ENCODE measurements at places on chromosomes 1 and 21. TPM values are rescaled to one million over a fixed set of nuclear protein-coding genes. Genes with fewer than 3 reads are reported as not detected.

Gene SPTA1
- not detected for polyA plus RNA-seq

GRCh38 chr1:172549621-172550280 is 16.8 kb downstream of the SUCO start:
- DNase-seq: no peak

- DNase-seq: no peak
These were observed 737.6 kb downstream of the PLA2G4A start for GRCh38 chr1:187566354-187566753.

DNA sequence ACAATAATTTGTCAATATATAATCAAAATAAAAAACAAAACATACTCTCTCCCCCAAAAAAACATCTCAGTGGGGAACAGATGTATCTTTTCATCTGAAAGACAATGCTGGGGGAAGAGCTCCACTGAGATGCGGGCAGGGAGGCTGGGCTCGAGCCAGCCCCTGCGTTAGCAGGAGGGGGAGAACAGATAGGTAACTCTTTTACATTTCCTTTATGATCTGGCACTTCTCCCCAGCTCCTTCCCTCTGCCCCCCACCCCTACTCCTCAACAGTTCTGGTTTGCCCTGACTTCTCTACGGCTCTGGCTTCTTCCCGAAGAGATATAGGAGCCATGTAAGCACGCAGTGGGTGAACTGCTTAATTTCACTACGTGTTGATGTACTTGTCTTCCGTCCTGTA is 12.4 kb downstream of the LEPR start:
- DNase-seq: no peak

DNA sequence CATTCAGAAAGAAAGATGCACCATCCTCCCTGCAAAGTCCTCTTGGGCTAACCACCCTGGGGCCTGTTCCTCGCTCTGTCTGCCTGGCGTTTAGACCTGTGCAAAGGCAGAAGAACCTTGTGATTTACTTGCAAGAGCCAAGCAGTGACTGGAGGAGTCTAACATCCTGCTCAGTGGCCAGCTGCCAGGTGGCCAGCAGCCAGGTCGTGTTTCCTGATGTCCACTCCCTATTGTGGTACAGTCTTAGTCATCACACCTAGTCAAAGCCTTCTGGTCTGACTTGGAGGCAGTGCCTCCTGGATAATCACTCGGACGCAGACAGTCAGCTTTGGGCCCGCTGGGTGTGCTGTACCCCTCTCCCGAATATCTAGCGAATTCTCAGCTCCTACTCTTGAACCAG is 118.1 kb downstream of the PGBD5 start:
- DNase-seq: no peak

- DNase-seq: no peak
These were observed 101.0 kb downstream of the AJAP1 start for GRCh38 chr1:4755301-4755845.

DNA sequence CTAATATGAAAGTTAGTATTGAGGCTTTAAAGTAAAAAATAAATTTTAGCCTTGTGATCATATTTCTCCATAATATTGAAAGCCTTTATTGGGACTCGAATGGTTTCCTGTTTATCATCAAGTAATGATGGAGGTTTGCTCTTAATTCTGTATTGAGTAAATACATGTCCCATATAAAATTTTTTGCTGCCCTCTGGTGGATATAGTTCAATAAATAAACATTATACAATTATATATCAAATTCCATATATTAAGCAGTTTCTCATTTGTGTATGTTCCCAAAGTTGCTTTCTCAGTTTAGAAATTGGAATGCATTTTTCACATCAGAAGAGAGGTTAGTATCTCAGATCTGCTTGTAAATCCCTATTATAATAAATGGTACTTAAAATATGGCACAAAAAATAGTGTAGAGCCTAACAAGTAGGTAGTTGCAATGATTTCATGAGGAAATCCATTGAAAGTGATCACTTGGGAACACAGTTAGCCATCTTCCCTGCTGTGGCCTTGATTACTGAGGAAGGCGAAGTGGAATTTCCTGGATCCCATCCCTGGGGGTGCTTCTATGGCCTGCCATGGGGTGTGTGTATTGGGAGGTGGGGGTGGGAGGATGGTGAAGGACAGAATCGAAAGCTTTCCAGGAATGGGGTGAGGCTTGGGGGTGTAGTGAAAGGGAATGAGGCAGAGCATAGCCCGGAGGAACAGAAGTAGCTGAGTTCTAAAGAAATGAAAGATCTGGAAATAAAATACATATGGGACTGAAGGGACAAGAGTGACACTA is 84.1 kb upstream of the C21orf91 start:
- no peak for DNase-seq

Gene MAGI3
- polyA plus RNA-seq: 1.8 TPM

Gene DDR2
- polyA plus RNA-seq: 0.09 TPM

Gene SLC44A5
- polyA plus RNA-seq: 0.53 TPM

DNA sequence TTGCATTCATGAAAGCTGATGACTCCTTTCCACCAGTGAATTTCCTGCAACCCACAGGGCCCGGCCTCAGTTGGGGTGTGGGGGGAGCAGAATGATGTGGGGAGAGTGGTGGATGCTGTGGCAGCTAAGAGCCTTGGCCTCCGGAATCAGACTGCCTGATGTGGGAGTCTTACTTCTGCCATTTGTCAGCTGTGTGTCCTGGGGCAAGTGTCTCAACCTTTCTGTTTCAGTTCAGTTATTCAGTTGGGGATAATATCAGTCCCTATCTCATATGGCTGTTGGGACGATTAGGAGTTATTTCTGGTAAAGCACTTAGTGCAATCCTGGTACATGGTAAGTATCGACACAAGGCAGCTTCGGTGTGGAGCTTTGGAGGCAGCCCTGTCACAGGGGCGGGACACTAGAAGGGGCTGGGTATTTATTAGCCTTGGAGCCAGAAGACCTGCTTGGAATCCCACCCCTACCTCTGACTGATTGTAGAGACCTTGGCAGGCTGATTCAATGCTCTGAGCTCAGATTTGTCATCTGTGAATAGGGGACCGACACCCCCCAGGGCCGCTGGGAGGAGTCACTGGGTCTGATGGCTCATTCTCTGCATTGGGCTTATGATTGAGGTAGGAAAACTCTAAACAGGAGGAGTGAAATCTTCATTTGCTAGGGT is 19.6 kb downstream of the ARHGEF10L start:
- DNase-seq: no peak

GRCh38 chr1:121587777-121588176 is 403.0 kb downstream of the SRGAP2C start:
- no peak for DNase-seq

GRCh38 chr1:160086456-160086892 is 5.1 kb downstream of the KCNJ9 start:
- no peak for DNase-seq

Gene CRYAA
- not detected for polyA plus RNA-seq

DNA sequence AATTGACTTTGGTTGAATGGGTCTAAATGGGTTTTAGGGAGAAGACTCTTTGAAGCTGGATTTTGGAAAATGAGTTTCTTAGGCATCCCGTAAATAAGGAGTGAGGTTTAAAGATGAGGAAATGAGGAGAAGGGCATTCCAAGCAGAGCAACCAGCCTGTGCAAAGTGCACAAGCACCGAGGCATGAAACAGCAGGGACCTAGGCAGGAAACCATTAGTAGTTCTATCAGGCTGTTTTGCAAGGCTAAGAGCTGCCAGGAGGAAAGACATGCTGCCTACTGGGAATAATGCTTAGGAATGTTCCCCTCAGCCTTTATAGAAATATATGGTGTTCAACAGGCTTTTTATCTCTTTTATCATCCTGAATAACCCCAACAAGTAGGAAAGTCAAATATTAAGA is 153.1 kb upstream of the FGGY start:
- DNase-seq: no peak

- no peak for DNase-seq
These were observed 79.5 kb downstream of the TIAM1 start for GRCh38 chr21:31264574-31264973.

Gene SFN
- polyA plus RNA-seq: not detected

Gene WNT9A
- polyA plus RNA-seq: not detected

Gene TFF2
- polyA plus RNA-seq: not detected

GRCh38 chr1:101112051-101112780 is 86.6 kb upstream of the DPH5 start:
- DNase-seq: peak; percentile 91

DNA sequence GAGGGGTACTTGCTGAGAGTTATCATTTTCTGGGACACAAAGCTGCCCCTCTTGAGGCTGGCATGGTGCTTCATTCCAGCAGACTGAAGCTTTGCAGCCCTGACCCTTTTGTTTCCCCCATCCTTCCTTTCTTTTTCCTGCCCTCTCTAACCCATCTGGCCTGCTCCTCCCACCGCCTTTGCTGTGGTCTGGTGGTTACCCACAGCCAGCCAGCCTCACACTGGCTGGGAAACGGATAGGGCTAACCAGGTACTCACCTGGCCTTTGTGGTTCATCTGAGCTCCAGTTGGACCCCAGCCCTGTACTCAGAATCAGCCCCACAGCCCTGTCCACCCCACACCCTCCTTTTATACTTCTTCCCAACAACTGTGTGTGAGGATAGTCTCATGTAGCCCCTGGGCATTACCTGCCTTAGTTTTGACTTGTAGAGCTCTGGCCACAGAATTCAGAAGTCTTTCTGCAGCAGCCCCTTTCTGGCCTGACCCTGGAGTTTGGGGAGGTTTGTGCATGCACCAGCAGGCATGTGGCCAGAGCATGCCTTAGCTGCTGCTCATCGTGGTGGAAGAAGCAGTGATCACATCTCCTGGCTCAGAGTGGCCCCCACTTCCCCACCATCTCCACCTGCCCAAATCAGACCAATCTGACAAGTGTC is 138.0 kb downstream of the TRABD2B start:
- DNase-seq: no peak

DNA sequence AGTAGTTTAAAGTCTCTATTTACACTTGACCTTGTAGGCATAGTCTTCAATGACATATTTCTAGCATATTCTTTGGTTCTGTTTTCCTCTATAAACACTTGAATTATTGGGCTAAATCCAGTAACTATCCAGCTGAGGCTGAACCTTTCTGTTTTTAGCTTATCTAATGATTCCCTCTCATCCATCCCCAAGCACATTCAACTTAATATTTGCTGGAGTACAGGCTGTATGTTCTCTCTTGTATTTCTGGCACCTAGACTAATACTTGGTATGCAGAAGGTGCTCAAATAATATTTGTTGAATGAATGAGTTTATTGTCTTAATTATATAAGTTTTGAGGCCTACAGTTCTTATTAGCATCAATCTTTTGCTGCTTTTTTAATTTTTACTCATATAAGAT is 88.7 kb downstream of the RABGAP1L start:
- DNase-seq: no peak

Gene HNRNPR
- polyA plus RNA-seq: 184 TPM

DNA sequence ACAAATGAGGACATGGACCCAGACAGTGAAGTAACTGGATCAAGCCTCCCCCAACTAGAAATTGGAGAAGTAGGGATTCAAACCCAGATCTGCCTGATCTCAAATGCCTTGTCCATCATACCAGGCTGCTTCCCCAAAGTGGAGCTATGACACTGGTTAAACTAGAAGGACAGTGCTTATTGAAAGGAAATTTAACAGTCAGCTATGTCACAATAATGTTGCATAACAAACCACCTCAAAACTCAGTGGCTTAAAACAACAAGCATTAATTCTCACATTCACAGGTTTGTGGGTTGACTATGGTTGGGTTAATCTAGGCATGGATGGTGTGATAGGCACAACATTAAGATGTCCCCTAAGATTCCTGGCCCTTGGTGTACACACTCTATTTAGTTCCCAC is 107.1 kb downstream of the TAS1R2 start:
- no peak for DNase-seq

Gene CCDC17
- polyA plus RNA-seq: 0.13 TPM

- DNase-seq: peak; percentile 47
These were observed 23.1 kb downstream of the DYRK3 start for GRCh38 chr1:206658264-206658980.

Gene ITLN2
- not detected for polyA plus RNA-seq

Gene AMY1A
- polyA plus RNA-seq: not detected

DNA sequence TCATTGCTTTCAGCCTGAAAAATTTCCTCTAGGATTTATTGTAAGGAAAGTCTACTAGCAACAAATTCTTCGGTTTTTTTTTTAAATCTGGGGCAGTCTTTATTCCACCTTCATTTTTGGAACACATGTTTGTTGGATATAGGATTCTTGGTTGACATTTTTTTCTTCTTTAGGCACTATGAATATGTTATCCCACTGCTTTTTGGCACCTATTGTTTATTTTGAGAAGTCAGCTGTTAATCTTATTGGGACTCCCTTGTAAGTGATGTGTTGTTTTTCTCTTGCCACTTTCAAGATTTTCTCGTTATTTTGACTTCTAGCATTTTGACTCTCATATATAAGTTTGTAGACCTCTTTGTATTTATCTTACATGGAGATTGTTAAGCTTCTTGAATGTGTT is 99.3 kb downstream of the NPHS2 start:
- no peak for DNase-seq

DNA sequence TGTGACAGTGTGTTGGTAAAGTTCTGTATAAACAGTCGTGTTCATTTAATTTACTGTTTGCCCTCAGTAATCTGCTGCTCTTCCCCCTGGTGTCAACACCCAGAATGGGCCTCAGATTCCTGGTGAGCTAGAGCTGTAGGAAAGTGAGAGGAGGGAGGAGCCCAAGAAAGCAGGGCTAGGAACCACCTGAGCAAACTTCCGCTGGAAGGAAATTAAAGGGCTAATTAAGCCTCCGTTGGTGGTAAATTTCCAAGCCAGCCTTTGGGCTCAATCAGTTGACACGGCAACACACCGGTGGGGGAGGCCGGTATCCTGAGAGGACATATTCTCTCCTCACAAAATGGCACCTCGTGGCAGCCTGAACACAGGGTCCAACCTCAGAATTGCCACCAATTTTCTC is 32.9 kb downstream of the RAB3B start:
- DNase-seq: no peak
